HAP-1 (cell line): ENCODE measurements at places on chromosomes 6 and 20.

GRCh38 chr6:7170117-7170732 lies 62.5 kb downstream of the RREB1 start:
- DNase-seq: no peak

- DNase-seq: peak; percentile 46
Measured at GRCh38 chr6:27541212-27541932, 68.5 kb upstream of the ZNF184 start.

DNA sequence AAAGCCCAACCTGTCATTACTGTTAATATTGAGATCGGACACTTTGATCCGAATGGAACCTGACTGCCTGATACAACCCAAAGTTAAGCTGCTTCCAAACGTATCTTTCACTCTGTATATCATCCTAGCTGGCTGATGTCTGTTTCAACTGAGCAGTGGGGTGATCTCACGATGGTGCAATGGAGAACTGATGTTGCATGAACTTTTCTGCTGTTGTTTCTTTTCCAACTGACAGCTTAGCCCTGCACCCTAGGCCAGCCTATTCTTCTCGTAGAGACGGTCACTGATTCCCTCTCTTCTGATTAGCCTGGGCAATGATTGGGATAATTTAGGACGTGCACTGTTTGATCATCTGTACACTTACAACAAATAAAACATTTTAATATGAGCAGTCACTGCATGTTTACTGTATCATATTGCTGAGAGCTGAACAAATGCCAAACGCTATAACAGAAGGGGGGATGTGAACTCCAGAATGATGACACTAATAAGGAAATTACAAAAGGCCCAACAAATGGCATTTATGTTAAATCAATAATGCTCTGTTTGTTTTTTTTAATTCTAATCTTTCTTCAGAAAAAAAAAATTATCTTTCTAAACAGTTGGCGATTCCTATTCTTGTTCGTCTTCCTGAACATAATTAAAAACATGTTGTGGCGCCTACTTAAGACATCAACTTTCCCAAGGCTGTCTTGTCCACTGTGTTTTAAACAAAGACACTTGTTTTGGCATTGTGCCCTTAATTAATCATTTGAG lies 184.8 kb downstream of the ZNF217 start:
- no peak for DNase-seq

DNA sequence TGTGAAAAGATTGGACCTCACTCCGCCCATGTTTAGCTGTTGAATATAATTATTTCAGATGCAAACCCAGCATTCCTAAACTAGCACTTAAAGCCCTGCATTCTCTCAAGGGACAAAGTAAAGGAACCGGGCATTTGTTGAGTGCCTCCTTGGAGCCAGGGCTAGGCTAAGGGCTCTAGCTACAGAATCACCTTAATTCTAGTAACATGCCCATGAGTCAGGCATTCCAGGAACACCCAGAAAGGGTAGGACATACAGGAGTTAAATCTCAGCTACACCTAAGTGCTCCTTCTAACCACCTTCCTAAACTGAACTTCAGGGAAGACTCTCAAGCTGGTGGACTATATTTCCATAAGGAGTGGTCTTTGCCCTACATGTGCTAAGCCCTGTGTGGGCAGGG lies 89.4 kb downstream of the SLC24A3 start:
- DNase-seq: no peak

DNA sequence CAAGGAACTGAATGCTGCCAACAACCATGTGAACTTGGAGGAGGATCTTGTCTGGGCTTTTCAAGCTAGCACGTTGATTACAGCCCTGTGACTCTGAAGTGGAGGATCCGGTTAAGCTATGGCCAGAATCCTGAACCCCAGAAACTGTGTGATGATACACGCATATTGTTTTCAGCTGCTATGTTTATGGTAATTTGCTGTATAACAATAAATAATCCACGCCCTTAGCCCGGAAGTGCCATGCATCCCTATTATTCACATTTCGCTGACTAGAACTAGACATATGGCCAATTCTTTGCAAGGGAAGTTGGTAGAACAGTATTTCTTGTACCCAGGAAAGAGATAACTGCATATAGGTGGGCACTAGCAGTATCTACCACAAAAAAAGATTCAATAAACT lies 510.8 kb upstream of the BTBD3 start:
- no peak for DNase-seq

GRCh38 chr6:170480050-170480692 lies 72.9 kb downstream of the PSMB1 start:
- no peak for DNase-seq

GRCh38 chr20:516799-517198 lies 26.8 kb downstream of the CSNK2A1 start:
- no peak for DNase-seq

- no peak for DNase-seq
Measured at GRCh38 chr20:47843886-47844567, 58.7 kb upstream of the SULF2 start.

GRCh38 chr6:4920914-4921410 lies 82.9 kb downstream of the RPP40 start:
- no peak for DNase-seq

GRCh38 chr6:109139109-109139508 lies 43.8 kb downstream of the CEP57L1 start:
- DNase-seq: no peak

DNA sequence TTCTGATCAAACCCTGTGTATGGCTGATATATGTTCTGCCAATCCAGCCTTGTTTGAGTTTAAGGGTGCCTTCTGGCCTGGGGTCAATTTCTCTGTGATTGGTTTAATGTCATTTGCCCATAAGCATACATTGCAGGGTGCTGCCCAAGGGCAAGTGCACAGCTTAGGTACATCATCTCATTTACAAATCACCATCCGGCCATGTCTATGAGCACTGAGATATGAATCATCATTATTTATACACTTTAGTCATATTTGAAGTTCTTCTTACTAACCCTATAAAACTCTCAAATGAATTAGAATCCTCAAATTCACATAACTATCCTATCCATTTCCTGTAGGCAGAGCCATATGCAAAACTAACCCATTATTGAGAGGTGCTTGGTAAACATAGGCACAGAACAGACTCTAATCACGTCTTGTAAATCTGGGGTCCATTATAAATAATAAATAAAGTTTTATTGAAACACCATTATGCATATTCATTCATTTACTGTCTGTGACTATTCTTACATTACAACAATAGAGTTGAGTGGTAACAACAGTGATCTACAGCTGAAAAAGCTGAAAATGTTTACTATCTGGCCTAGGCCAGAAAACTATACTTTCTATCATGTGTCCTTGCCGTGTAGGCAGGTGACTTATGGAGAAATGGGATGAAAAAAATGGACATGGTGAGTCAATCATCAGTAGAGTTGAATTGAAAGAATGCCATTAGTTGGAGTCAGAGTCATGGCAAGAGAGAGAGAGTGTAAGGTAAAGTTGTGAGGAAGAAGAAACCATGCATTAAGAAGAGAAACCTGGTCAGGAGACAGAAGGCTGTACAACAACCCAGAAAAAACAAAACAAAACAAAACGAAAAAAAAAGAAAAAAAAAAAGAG lies 25.0 kb downstream of the KCNQ5 start:
- no peak for DNase-seq

DNA sequence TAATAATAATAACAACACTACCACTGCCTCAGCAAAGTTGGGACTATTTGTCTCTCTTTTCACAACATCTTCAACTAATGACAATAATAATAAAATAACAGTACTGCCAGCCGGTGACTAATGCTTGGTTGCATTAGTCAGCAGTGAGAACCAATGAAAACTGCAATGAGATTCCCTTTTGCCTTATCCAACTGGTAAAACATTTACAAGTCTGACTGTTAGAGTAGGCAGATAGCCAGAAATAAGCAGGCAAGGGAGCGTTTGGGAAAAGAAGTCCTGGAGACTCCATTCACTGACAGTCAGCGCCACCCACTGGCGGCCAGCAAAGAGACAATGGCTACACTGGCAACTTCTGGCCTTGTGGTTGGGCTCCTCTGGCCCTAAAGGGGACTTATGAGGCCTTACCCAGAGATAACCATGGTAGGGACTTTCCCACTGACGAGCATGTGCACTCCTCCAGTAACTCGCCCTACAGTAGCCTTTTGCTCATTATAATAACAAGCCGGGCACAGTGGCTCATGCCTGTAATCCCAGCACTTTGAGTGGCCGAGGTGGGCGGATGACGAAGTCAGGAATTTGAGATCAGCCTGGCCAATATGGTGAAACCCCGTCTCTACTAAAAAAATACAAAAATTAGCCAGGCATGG lies 3.4 kb upstream of the NSFL1C start:
- peak; percentile 76 for DNase-seq

DNA sequence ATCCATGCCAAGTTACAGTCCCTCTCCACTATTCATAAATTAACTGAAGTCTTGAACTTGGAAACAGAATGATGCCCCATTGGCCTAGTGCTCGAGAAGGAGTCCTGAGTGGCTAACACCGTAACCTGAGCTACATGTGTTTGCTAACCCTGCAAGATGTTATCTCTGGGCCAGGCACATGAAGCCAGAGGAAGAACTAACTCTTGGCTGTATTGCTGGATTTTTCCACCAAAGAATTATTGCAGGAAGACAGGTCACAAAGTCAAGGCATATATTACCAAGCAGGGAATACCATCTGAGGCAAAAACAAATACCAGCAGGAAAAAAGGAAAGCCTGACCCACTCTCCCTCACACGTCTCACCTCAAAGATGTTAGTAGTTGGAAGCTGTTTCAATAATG lies 148.9 kb upstream of the PHACTR1 start:
- no peak for DNase-seq

GRCh38 chr20:36004045-36004444 lies 35.7 kb downstream of the CNBD2 start:
- no peak for DNase-seq

DNA sequence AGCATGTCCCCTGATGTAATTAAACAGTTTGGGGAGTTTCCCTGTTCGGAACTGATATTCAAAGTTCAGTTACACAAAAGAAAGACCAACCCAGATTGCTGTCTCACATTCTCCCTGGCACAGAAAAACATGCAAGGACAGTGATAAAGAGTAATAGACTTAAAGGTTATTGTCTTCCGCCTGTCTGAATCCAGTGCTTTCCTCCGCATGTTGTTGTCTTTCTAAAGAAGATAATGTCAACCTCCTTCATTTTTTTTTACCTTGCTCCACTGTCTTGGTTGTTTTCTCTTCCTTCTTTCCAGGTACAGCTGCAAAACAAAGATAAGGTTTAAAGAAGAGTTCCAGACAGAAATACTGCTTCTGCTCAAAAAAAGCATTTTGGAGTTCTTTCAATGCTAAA lies 284.5 kb downstream of the TRDN start:
- no peak for DNase-seq

GRCh38 chr20:61435184-61435822 lies 183.2 kb downstream of the CDH4 start:
- no peak for DNase-seq

- DNase-seq: no peak
Measured at GRCh38 chr20:60220706-60221105, 262.5 kb downstream of the CDH26 start.

GRCh38 chr6:113352029-113352801 lies 504.9 kb upstream of the MARCKS start:
- no peak for DNase-seq

DNA sequence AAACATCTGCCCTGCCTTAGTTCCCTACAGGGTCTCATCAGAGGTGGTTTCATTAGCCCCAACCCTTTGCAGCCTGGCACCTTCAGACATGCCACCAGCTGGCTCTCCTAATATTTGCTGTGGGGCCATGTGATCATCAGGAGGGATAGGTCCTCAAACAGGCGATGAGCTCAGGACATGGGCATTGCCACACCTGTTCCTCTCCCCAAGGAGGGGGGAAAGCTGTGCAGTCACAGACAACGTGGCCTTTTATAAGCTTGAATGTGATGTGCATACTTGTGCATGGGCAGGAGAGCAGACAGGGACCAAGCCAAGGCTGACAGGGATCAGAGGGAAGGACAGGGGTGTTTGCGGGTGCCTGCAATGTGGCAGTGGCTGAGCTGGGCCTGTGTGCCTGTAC lies 78.8 kb upstream of the ZNFX1 start:
- DNase-seq: no peak

- peak; percentile 76 for DNase-seq
Measured at GRCh38 chr20:34709831-34710567, 5.9 kb downstream of the TP53INP2 start.

- no peak for DNase-seq
Measured at GRCh38 chr6:154157082-154157481, 118.0 kb downstream of the OPRM1 start.

DNA sequence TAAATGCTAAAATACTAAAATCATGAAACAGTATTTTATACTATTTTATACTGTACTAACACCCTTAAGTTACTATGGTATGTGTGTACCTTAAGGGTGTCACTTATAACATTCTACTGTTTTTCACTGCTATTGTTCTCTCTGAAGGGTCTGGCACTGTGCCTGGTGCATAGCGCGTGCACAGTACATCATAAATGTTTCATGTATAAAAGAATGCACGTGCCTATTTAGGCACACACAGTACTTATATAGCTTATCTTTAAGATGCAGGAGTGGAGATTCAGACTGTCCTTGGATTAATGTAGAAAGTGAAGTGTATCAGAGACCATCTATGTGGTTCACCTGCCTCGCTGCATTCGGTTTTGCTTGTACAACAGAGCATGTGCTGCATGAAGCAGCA lies 64.0 kb upstream of the SGK1 start:
- DNase-seq: peak; percentile 48

DNA sequence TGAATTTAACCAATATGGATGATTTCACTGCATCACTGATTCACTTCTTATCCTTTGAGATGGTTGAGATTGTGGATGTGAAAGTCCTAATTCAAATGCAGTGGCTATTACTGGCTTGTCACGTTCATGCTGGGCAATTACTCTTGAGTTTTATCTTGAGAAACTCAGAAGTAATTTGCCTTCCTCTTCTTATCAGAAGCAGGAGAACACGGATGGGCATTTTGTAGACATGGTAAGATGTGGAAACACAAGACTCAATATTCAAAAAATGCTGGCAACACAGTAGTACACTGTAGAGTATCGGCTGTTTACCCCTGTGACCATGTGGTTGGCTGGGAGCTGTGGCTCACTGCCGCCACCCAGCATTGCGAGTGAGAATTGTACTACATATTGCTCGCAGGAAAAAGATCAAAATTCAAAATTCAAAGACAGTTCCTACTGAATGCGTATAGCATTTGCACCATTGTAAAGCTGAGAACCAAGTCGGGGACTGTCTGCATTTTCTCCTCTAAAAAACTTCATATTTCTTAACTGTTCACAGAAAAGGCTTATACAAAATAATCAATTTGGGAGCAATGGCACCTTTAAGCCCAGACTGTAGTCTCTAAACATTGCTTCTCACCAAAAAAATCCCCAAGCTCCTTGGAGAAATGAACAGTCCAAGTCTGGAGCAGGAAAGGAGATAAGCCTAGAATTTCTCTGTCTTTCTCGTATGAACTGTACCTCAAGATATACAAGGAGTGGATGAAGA lies 61.9 kb upstream of the ELOVL5 start:
- peak; percentile 53 for DNase-seq

GRCh38 chr6:36594816-36595643 lies 868 bp downstream of the SRSF3 start:
- DNase-seq: peak; percentile 59

- DNase-seq: no peak
Measured at GRCh38 chr6:159074120-159074684, 29.4 kb upstream of the TAGAP start.

DNA sequence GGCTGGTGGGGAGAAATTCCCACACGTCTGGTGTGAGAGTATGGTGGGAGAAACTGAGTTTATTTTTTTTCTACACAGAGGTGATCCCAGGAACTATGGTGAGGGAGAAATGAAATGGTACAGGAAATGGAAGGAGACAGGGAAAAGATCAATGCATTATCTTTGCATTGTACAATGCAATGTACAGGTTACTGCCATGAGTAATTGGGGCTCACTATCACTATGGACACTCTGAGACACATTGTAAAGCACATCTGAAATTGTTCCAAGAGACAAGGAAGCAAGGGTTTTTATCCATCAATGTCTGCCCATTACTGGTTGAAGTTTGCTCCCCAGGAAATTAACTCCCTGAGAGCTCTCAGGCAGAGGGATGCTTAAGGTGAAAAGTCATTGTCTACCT lies 21.7 kb upstream of the FAM184A start:
- DNase-seq: no peak
